ENCODE measurements at places on chromosomes 1 and 21.

GRCh38 chr1:56710646-56711045 lies 65.5 kb downstream of the PRKAA2 start:
- DNase-seq, result no peak

- no peak for DNase-seq
Observed at GRCh38 chr1:65423884-65424572, 3.6 kb downstream of the LEPR start.

GRCh38 chr1:22038036-22038435 lies 14.5 kb upstream of the CDC42 start:
- no peak for DNase-seq

DNA sequence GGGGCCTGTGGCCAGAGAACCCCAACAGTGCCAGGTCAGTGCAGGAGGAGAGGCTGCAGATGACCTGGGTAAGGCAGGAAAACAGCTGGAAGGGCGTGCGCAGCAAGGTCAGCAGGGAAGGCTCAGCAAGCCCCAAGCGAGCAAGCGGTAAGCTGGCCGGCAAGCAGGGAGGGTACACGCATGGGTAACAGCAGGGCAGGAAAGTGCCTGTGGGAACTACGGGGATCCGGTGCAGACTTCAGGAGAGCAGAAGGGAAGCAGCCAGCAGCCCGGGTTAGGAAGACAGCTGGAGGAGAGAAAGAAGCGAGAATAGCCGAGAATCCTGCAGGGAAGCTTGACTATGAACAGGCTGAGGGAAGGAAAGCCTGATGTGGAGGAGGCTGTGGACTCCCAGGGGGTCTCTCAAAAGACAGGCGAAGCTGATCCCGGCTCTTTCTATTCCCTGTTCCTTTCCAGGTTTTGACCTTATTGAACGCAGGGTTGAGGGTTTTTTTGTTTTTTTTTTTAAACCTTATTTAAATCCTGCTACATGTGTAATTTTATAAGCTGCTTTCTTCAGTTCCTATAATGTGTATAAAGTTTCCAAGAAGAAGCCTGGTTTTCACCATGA lies 20.9 kb downstream of the UMODL1 start:
- DNase-seq, result no peak

DNA sequence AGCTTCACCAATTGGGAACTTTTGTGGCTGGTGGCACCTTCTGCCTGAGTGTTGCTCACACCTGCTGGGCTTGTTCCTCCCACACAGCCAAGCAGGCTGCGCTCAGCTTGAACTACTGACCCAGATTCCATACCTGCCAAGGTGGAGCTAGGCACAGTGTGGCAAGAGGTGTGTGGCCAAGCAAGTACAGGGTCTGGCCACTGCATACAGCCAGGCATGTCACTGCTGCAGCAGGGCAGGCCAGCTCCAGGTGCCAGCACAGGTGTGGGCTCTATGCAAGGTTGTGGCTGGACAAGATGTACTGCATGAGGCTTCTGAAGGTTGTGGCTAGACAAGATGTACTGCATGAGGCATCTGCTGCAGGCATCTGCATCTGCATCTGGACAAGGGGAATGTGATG lies 1254.8 kb downstream of the AMY1C start:
- no peak for DNase-seq

- no peak for DNase-seq
Observed at GRCh38 chr1:115325874-115326273, 12.2 kb downstream of the NGF start.

GRCh38 chr1:197913495-197914276 lies 3.5 kb upstream of the LHX9 start:
- no peak for DNase-seq

DNA sequence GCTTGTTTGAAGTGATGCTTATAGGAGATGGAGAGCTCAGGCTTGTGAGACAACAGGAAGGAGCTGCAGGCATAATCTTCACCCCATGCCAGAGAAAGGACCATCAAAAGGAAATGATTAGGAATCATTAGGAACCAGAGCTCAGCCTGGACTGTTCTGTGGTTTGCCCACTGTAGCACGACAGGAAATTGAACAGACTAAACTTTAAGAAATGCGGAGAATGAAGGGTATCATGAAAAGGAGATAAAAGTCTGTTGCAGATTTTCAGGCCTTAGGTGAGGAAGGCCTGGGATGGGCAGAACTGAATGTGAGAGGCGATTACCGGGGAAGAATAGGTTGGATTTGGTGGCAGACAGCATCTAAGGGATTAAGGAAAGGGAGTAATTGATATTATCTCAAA lies 292.0 kb upstream of the PLXNA2 start:
- no peak for DNase-seq

DNA sequence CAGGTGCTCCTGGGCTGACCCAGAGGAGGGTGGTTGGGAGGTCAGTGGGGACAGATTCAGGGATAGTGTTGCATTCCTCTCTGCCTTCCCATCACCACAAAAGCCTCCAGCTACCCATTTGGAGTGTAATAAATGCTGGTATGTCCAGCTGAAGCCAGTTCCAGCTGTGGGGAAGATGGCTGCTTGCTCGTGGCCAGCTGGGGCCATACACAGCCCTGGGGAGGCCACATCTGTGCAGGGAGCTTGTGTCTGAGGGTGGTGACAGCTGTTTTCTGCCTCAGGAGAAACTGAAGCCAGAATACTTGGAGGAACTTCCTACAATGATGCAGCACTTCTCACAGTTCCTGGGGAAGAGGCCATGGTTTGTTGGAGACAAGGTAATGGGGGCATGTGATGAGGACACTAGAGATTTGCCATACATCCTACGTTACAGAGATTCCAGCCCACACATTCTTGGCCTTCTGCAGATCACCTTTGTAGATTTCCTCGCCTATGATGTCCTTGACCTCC lies 2.7 kb downstream of the GSTM4 start:
- DNase-seq, result no peak

DNA sequence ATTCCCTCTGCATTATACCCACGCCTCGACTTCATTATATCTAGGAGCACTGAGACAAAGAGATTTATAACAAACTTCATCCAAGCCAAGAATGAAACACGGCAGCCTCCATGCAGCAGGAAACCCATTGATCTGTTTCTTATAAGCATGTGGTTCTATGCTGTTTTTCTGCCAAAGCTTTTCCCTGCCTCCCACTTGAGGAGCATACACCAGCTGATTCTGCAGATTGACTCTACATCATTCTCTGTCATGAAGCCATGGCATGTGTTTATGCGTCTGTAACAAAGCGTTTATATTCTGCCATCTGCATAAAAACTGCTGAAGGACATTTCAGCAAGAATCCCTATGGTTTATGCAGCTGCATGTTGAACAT lies 102.0 kb downstream of the CYYR1 start:
- DNase-seq, result no peak

All from activated naive CD8-positive, alpha-beta T cell treated with anti-CD3 and anti-CD28 coated beads, Interleukin-2, amount 50 U/mL, for 24 hours (primary cell).